ENCODE measurements at places on chromosomes 5 and 9. TPM values are rescaled to one million over a fixed set of nuclear protein-coding genes. Genes with fewer than 3 reads are reported as not detected.

DNA sequence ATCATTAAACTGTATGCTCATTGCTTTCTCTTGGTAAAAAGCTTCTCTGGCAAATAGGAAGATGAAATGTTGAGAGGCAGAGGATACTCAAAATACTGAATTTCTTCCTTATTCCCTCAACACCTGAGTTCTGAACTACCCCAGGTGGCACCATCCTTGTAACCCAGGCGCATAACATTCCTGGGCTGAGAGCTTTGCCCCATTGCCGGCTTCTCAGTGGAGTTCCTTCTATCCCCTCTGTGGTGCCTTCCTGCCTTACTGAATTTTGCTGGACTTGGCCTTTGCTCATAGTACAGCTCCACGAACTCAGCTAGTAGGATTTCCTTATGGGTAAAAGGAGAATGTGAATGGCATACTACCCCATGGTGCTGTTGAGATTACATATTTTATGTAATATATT, 54.7 kb downstream of the BASP1 start:
- no peak for DNase-seq

DNA sequence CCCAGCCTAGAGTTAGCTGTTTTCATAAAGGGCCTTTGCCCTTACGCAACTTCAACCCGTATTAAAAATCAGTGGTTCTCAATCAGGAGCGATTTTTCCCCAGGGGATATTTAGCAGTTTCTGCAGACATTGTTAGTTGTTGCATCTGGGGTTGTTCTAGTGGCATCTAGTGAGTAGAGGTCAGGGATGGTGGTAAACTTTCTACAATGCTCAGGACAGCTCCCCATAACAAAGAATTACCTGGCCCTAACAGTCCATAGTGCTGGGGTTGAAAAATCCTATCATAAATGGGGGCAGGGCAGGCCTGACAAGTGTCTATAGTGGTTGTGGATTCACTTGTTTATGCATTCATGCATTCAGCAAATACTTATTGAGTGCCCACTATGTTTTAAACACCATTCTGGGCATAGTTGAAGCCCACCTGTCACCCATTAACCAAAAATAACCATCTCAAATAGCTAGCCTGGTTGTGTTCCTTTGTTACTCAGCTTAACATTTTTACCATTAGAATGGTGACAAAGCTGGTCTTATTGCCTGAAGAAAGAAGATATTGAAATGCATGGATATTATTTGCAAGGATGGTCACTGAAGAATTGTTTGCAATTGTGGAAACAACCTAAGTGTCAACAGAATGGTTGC, 15.9 kb upstream of the FGF1 start:
- no peak for DNase-seq

DNA sequence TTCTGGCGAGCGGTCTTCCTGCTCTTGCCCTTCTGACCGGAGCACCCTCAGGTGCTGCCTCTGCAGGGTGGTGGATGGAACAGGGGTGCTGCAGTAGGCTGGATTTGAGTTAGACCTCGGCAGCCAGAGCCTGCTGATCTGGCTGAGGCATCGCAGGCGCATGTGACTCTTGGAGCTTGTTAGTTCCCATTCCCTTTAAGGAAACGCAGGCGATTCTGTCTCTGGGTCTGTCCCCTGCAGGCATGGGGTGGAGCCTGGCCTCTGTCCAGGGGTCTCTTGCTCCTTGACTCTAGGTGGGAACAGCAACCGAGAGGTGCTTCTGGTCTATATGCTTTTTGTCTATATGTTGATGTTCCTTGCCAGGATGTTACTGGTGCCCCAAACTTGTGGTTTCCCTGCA, 3.1 kb downstream of the WNK2 start:
- DNase-seq = no peak

GRCh38 chr9:70693186-70693585, 278.7 kb upstream of the KLF9 start:
- DNase-seq = no peak

Gene ACER2
- total RNA-seq = 1.4 TPM

Gene TOR2A
- 16.1 TPM for total RNA-seq

Measured in activated CD8-positive, alpha-beta T cell treated with anti-CD3 and anti-CD28 coated beads for 36 hours (primary cell).